Hematopoietic multipotent progenitor cell (in vitro differentiated cells): ENCODE measurements at places on chromosomes 2 and 18.
A peak's percentile ranks its signal among the peaks of the same experiment; 100 is the strongest.

DNA sequence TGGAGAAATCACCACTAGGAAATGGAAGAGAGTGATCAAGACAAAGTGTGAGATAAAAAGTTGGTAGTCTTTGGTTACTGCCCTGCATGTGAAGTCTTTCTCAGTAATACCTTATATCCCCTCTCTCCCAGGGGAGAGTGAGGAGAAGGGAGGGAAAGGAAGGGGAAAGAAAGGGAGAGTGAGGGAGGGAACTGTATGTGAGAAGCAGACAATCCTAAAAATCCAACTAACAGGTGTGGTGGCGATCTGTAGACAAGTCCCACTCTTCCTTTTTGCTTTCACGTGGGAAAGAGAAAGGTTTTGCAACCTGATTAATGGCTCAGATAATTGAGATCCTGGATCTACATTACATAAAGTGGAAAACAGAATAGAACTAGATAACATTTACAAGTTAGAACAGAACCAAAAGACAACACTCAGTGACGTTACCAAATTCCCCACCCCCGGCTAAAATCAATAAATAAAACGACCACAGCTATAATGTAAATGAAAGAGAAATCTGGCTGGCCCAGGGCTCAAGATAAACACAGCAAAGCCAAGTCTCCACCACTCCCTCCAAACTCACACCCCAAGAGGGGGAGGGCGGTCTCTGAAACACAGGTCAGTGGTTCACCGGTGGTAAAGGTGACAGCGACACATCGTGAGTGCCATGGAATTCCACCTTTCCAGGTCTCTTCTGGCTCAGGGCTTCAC is 10.0 kb upstream of the APCDD1 start:
- DNase-seq, result no peak

GRCh38 chr2:3449936-3450335 is 69.4 kb downstream of the ADI1 start:
- DNase-seq, result no peak

- DNase-seq, result peak; percentile 50
Measured at GRCh38 chr2:42101206-42102023, 53.6 kb downstream of the PKDCC start.

DNA sequence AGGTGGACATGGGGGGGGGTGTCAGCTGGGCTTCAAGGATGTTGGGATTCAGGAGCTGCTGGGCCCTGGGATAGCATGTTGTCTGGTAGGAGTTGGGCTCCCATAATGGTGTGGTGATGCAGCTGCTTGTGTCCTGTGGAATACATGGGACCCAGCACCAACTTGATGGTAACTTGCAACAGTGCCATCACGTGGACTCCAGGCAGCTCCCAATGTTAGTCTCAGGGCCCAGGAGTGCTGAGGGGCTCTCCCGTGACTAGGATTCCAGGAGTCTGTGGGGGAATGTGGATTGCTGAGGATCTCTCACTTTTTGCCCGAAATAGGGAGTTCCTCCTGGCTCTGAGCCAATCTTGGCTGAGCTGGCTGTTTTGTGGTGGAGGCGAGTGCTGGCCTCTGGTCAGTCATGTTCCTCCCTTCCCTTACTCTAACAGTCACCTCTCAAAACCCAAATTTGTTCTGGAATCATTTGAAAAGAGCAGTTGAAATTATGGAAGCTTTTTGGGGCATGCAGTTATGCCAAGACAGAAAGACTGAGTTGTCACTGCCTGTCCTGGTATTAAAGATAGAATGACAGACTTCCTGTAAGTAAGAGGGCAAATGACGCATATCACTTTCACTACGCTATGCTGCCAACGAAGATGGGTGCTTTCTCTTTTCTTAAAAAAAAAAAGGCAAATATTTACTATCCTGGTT is 607.1 kb downstream of the ADCYAP1 start:
- DNase-seq, result no peak

DNA sequence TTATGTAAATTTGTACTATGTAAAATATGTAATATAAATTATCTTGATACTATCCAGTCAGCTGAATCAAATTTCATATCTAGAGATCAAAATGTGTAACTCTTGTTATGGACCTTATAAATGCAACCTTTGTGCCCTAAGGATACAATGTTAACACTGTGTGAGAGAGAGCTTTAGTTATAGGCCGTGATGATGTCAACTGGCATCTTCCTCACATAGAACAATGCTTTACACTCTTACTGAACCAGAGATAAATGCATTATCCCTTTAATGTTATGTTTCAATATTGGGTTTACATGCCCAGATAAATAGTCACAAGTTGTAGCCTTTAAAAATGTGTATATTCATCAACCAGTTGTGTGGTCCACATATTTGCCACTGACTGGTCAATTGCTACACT is 115.1 kb downstream of the KCNJ3 start:
- no peak for DNase-seq

GRCh38 chr2:136858656-136859055 is 93.3 kb downstream of the THSD7B start:
- DNase-seq, result no peak

- DNase-seq, result no peak
Measured at GRCh38 chr2:64000630-64001381, 18.4 kb downstream of the VPS54 start.

DNA sequence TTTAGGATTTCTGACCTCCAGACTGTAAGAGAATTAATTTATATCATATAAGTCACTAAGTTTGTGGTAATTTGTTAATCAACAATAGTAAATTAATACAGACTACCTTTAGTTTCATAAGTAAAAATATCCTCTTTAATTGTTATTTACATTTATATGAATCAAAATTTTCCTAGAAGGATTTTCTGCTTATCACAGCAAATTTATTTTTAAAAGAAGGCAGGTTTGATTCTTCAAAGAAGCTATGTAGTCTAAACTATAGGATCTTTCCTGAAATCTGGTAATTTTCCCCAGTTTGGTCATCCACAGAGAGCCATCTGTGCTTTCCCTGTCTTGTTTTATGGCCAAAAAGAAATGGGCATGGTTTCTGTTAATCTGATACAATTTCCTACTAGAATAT is 13.1 kb upstream of the VRK2 start:
- no peak for DNase-seq

- no peak for DNase-seq
Measured at GRCh38 chr2:98471402-98472131, 26.9 kb downstream of the INPP4A start.

DNA sequence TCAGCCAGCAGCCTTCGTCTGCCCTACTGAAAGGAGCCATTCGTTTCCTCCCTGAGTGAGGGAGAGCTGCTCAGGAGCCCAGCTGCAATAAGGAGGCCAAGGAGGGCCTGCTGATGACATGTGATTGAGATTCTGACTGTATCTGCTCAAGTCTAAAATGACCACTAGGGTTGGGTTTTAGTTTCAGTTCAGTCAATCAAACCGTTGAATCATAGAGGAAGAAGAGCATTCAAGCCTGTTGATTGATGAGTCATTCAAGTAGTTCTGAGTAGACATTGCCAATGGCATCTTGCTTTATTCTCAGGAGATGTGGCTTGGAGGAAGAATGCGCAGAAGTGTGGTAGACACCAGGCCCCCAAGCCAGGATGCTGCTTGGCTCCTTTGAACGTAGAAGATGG is 19.9 kb upstream of the BCL2L11 start:
- DNase-seq, result no peak

GRCh38 chr2:190511104-190511503 is 23.4 kb downstream of the NEMP2 start:
- DNase-seq, result peak; percentile 26

DNA sequence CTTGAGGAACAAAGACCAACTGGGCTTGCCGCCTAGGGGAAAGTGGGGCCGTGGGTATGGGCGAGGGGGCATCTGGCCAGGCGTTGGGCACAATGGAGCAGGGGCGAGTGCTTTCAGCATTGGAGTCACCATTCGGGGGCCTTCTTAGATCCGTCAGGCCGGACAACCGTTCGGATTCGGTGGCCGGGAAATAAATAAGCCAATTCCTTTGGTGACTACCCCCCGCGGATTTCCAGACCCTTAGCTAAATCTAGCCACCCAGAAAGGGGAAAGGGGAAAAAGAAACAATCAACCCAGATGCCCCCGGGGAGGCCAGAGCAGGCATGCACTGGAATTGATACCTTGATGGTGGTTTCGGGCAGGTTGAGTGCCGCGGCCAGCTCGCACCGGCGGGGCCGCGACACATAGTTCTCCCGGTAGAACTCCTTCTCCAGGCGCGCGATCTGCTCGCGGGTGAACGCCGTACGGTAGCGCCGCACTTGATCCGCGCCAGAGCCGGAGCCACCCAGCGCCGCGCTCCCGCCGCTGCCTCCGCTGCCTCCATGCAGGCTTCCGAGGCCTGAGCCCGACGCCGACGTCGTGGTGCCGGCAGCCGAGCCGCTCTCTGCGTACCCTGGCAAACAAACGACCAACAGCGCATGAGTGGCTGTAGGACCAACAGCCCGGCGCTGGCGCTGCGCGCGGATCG is 1.8 kb downstream of the EVX2 start:
- DNase-seq, result no peak

GRCh38 chr18:24068945-24069693 is 54.6 kb downstream of the TTC39C start:
- peak; percentile 38 for DNase-seq

- no peak for DNase-seq
Measured at GRCh38 chr2:191607096-191607495, 70.8 kb upstream of the NABP1 start.

DNA sequence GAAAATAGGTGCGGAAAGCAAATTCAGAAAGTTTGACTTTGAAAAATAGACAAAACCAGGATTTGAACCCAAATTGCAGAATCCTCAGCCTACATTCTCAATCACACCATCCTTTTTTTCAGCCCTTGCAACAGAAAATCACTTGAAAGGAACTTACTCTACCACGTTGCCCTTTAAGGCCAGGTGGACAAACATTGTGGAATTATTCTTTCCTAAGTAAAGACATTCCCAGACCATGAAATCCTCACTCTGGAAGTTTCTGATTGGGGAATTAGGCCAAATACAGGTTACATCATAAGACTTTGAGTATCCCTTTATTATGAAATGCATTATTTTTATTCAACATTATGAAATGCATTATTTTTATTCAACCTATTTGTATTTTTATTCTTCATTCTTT is 259.4 kb downstream of the RAD51AP2 start:
- DNase-seq, result no peak
